ENCODE measurements at places on chromosomes 2 and 18. TPM values are rescaled to one million over a fixed set of nuclear protein-coding genes. Genes with fewer than 3 reads are reported as not detected.

- no peaks in the 10 kb centered on the region for H3K27me3 ChIP-seq
- no peak overlapping the region for H3K27ac ChIP-seq
- DNase-seq: no peak
- H3K4me3 ChIP-seq: no peak overlapping the region
These were observed 72.3 kb downstream of the INHBB start for GRCh38 chr2:120418174-120418787.

- DNase-seq: no peak
- H3K4me3 ChIP-seq: no peak overlapping the region
- H3K27me3 ChIP-seq: no peaks in the 10 kb centered on the region
- H3K4me1 ChIP-seq: no peaks in the 10 kb centered on the region
These were observed 44.3 kb upstream of the KCNG2 start for GRCh38 chr18:79753391-79753851.

DNA sequence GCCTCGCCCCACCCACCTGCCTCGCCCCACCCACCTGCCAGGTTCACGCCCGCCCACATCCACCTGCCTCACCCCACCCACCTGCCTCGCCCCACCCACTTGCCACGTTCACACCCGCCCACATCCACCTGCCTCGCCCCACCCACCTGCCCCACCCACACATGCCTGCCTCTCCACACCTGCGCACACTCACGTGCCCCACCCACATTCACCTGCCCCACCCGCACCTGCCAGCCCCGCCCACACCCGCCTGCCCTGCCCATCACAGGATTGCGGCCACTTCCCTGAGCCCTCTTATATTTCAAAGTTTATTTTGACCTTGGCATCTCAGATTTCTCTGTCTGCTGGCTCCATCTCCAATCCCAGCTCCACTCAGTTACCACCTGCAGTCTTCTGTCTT is 217.5 kb upstream of the SOX11 start:
- H3K4me1 ChIP-seq: no peaks in the 10 kb centered on the region
- H3K4me3 ChIP-seq: no peak overlapping the region
- H3K36me3 ChIP-seq: no peaks in the 10 kb centered on the region
- DNase-seq: no peak

DNA sequence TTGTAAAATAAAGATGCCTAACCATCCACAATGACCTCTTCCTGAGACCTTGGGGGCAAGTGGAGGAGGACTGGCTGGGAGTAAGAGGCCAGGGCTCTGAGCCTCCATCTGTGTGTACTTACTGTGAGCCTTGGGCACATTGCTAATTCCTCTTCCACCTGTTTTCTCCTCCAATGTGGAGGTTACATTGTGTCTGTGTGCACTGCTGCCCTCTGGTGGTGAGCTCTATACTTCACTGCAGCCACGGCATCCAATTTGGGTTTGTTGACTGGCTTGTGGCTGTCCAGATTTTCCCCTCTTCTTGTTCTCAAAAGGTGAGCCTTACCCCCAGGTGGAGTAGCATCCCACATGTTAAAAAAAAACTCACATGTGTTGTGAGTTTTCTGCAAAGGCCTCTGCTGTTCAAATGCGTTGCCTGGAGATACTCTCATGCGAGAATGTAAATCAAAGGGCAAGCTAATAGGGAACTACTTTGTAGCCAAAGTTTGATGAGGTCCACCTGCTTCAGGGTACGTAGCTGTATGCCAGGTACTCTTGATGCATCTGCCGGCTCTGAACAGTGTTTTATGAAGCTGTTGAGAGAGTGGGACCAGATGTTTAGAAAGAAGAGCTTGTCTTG is 80.8 kb downstream of the APOB start:
- DNase-seq: peak; percentile 53
- H3K27me3 ChIP-seq: no peaks in the 10 kb centered on the region
- no peak overlapping the region for H3K4me3 ChIP-seq
- H3K36me3 ChIP-seq: no peaks in the 10 kb centered on the region
- H3K4me1 ChIP-seq: no peaks in the 10 kb centered on the region

GRCh38 chr2:8448824-8449556 is 232.9 kb upstream of the ID2 start:
- H3K4me1 ChIP-seq: no peaks in the 10 kb centered on the region
- no peak for DNase-seq

DNA sequence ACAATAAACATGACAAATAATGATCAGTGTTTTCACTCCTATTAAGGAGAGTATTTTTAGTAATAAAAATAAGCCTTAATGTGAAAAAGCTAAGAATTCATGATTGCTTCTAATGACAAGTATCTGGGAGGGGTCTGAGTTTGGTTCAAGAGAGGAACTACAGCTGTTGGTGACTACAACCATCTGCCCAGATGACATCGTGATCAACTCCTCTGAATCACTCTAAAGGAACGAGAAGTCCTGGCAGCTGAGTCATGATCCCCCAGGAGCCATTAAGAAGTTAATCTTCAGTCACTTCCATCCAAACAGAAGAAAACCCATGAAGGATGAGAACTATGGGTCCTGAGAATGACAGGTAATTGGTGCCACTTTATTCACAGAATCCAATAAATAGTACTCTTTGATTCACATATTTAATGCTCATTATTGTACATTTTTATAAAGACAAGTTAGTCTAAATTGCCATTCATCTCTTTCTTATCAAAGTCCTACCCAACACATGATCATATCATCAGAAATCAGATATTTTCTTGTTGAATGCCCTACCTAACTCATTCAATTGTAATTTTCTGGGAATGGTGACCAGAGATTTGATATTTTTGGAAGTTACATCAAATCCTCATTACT is 6.8 kb downstream of the TFPI start:
- no peaks in the 10 kb centered on the region for H3K27me3 ChIP-seq
- no peak overlapping the region for H3K4me3 ChIP-seq
- no peaks in the 10 kb centered on the region for H3K36me3 ChIP-seq
- no peak for DNase-seq
- no peak overlapping the region for H3K27ac ChIP-seq

DNA sequence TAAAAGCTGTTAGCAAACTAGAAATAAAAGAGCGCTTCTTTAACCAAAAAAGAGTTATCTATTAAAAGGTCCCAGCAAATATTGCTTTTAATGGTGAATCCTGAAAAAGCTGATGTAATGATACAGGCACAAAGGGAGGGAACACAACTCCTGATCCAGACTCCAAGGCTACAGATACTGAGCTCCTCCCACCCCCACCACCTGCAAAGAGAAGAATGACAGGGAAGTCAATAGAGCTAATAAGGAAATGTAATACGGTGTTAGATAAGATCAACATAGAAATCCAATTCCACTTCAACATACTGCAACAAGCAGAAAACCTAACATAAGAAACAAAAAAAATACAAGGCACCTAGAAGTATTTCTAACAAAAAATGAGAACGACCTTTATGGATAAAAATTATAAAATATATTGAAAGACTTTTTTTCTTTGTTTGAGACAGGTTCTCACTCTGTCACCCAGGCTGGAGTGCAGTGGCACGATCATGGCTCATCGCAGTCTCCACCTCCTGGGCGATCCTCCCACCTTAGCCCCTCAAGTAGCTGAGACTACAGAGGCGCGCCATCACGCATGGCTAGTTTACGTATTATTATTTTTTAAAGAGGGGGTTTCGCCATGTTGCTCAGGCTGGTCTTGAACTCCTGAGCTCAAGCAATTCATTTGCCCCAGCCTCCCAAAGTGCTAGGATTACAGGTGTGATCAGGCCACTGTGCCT is 192.2 kb downstream of the HDAC4 start:
- no peaks in the 10 kb centered on the region for H3K36me3 ChIP-seq
- H3K27ac ChIP-seq: no peak overlapping the region
- DNase-seq: no peak
- H3K4me1 ChIP-seq: peaks cover 31% of the 10 kb centered on the region
- H3K27me3 ChIP-seq: no peaks in the 10 kb centered on the region

DNA sequence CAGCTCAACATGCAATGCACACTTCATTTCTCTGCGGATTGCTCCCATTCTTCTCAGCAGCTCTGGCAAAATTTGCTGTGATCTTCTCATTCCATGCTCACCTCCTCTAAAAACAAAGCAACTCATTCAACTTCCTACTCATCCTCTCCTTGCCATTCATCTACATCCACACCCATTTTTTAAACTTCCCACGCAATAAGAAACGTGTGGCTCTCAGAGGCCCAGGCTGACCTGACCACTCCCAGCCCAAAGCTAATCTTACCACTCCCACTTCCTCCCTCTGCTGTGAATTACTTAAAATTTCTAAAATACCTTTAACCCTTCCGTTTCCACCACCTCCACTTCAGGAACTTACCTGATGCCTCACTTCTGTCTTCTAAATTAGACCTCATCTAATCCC is 15.2 kb downstream of the ABCB11 start:
- H3K4me1 ChIP-seq: no peaks in the 10 kb centered on the region
- no peak for DNase-seq
- H3K27me3 ChIP-seq: no peaks in the 10 kb centered on the region
- no peaks in the 10 kb centered on the region for H3K36me3 ChIP-seq
- no peak overlapping the region for H3K27ac ChIP-seq
- no peak overlapping the region for H3K4me3 ChIP-seq

DNA sequence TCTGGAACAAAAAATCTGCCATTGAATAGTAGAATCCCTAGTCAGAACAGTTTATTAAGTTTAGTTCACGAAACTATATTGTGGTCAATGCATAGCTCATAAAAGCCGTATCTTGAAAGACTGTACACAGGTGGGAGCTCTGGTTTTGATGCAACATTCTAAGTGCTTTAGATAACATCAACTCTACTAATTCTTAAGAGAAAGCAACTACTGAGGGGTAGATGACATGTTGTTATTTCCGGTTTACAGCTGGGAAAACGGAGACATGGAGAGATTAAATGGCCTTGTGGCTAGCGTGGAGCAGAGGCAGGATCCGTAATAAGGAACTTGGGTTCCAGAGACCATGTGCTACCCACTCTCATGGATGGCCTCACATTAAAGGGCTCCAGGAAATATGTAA is 4.2 kb upstream of the ITGA6 start:
- peaks cover 25% of the 10 kb centered on the region for H3K4me1 ChIP-seq
- H3K36me3 ChIP-seq: no peaks in the 10 kb centered on the region
- no peak overlapping the region for H3K4me3 ChIP-seq

The LBH gene
- 119 TPM for polyA plus RNA-seq

The ID2 gene
- 191 TPM for polyA plus RNA-seq

The ZNF804A gene
- 0.05 TPM for polyA plus RNA-seq

The GALNT3 gene
- polyA plus RNA-seq: 0.77 TPM

The GCG gene
- not detected for polyA plus RNA-seq
